Stimulated activated CD4-positive, alpha-beta T cell treated with anti-CD3 and anti-CD28 coated beads, Interleukin-12 subunit alpha, Interleukin-12 subunit beta, amount 100 ng/mL, for 48 hours (primary cell): ENCODE measurements at places on chromosomes 4 and X.

- DNase-seq: no peak
These were observed 1981.3 kb upstream of the IGFBP7 start for GRCh38 chr4:59091146-59092142.

GRCh38 chr4:90128961-90129495, 1.8 kb downstream of the CCSER1 start:
- no peak for DNase-seq

DNA sequence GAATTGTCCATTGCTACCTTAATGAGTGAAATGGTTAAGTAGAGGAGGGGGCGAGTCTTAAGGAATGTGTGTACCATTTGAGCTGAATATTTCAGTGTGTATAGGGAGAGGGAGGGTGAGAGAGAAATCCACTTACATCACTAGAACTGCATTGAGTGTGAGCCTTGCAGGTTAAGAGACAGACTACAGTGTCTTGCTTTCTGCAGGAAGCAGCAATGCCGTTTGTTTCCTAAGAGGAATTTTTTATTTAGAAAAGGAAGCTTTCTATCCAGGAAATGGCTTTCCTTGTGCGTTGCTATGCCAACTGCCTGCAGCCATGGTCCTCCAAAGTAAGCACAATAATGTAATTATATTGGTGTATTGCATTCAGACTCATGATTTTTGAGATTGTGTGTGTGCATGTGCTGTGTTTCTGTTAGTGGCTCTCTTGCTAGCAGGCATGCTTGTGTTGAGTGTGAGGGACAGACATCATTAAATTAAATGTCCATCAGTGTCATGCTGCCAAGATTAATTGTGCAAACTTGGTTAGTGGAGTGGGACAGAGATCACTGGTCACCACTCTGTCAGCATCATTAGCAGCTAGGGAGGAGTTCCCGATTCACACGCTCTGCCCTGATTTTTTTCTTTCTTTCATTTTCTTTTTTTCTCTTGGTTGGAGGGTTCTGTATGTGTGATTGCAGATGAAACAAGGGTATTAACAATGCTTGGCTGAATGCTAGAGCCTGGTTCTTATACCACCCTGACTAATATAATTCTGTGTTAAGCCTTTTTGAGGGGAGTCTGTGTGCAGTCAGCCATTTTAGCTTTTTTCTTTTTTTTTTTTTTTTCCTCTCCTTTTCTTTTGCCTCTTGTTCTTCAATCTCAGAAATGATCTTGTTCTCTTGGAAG, 164.3 kb downstream of the RAPGEF2 start:
- DNase-seq: no peak

GRCh38 chr4:40335525-40335894, 377 bp downstream of the CHRNA9 start:
- no peak for DNase-seq

GRCh38 chrX:106220177-106220576, 52.1 kb downstream of the PWWP3B start:
- no peak for DNase-seq

GRCh38 chrX:17414839-17415238, 39.8 kb downstream of the NHS start:
- no peak for DNase-seq

- peak; percentile 76 for DNase-seq
These were observed 174.5 kb downstream of the NSUN7 start for GRCh38 chr4:40924096-40924792.

- no peak for DNase-seq
These were observed 467.8 kb downstream of the PCDH7 start for GRCh38 chr4:31187979-31188378.

GRCh38 chrX:68789966-68790365, 38.9 kb upstream of the EFNB1 start:
- DNase-seq: no peak

DNA sequence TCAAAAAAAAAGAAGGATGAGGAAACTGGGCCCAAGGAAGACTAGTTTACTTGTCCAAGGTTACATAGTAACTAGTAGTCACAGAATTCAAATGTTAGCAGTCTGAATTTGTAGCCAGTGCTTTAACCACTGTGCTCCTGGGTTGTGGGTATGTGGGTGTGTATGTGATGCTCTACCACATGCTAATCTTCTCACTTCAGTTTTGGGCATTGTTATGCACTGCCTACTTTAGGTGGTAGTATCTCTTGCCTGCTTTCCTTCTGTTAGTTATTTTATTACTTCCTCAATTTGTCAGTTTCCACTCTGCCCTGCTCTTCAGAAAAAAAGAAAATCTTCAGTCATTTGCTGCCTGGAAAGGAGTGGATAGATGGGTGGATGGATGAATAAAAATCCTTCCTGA, 219.2 kb downstream of the RPA4 start:
- DNase-seq: no peak

DNA sequence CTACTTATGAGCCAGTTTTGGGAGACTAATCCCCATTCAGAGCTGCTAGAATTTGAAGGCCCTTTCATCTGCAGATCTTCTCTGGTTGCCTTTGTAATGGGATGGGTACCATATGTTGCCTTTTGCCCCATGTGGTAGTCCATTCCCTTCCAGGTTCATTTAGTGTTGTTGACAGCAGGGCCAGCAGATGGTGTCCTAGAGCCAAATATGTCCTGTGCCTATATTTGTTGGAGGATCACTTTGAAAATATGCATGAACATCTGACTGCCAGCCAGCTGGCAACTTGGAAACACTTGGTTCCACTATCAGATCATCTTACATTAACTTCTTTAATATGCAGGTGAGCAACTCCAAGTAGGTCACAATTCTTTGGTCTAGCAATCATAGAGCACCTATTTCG, 30.4 kb downstream of the CFAP299 start:
- peak; percentile 19 for DNase-seq

DNA sequence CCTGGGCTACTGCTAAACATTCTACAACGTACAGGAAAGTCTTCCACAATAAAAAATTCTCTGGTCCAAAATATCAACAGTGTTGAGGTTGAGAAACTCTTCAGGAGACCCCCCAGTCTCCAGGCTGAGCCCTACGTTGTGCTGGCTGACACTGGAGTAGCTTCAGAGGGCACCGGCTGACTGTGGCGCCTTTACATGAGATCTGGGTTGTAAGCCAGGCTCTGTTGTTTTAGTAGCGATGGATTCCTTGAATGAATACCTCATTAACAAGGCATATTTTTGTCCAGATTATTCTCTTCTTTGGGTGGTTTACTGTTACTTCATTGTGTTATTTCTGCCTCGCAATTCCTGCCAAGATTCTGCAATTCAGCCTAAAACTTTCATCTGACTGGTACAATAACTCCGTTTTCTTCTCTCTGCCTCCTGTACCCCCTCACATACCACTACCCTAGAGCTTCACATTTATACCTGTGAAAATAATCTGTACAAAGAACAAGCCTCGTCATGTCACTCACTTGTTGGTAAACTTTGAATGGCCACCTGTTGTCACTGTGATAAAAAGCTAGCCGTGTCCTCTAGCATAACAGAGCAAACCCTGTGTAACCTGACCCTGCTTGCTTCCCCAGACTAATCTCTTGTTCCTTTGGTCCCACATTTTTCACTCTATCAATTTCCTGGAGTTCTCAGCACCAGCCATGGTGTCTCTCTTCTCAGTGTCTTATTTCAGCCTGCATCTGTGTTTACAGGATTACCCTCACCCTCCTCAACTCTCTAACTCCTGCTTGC, 1476.1 kb upstream of the TENM3 start:
- DNase-seq: no peak

GRCh38 chr4:24278693-24279092, 305.7 kb downstream of the DHX15 start:
- no peak for DNase-seq

- DNase-seq: no peak
These were observed 42.5 kb downstream of the MAMLD1 start for GRCh38 chrX:150405576-150405975.

DNA sequence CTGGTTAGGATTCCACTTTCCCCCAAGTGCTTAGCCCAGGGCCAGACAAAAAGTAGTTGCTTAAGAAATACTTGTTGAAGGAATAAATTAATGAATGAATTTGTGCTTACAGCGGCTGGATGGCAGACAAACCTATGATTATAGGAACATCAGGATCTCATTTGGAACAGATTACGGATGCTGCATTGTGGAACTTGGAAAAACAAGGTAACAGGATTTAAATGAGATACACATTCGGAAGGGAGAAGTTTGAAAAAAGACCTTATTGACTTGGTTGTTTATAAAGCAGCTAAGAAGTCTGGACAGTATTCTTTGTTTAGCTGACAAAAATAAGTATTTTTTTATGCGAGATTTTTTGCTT, 572 bp downstream of the EXOSC9 start:
- no peak for DNase-seq

DNA sequence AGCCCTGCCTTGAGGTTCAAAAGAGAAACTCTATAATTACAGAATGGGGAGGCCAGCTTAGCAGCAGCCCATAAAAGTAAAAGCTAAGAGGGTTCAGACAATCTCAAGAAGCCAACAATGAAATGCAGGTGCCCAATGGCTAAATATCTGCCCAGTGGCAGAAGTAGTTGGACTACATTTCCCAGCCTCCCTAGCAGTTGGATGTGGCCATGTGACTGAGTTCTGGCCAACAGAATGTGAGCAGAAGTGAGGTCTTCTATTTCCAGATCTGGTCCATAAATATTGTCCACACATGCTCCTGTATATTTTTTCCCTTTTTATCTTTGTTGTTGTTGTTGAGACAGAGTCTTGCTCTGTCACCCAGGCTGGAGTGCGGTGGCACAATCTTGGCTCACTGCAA, 127.9 kb upstream of the NHS start:
- no peak for DNase-seq

GRCh38 chrX:117910216-117910615, 206.4 kb downstream of the KLHL13 start:
- DNase-seq: no peak

DNA sequence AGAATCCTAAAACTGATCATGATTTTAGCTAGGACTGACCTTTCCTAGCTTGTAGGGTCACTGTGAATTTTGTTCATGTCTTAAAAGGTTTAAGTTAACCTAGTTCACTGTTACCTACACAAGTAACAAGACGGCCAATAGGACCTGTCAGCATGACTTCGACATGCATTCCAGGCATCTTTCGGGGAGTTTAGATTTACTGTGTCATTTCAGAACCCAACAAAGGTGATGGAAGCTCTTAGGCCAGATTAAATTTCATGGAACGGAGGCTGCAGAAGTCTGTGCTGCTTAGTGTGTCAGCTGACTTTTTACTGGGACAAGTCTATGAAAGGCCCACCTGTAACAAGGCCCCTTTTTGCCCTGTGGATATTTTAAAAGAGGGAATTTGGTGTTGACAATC, 93.1 kb downstream of the GATB start:
- DNase-seq: no peak

- no peak for DNase-seq
These were observed 104.6 kb upstream of the IGFBP7 start for GRCh38 chr4:57214654-57215411.

DNA sequence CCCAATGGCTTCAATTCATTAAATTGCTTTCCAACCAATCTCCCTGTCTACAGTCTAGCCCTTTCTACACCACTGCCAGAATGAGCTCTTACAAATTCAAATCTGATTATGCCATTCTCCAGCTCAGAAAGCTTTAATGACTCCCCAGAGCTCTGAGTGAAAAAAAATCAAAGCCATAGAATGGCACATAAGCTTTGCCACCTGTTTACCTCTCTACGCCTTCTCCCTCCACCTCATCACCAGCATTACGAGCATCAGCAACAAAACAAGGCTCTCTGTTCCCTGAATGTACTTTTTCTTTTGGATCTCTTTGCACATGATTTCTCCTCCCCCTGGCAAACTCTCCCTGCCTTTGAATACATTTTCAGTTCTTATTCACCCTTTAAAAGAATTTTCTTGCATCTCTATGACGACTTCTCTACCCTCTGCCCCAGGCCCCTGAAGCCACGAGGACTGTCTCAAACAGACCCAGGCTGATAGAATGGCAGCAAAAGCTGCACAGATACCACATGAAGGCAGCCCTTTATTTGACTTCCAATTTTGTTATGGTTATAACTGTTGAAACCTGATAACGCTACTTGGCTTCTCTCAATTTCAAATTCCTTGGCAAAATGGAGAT, 516.0 kb downstream of the PCDH7 start:
- no peak for DNase-seq
